ENCODE measurements at places on chromosomes 11 and 22.
A peak's percentile ranks its signal among the peaks of the same experiment; 100 is the strongest.

DNA sequence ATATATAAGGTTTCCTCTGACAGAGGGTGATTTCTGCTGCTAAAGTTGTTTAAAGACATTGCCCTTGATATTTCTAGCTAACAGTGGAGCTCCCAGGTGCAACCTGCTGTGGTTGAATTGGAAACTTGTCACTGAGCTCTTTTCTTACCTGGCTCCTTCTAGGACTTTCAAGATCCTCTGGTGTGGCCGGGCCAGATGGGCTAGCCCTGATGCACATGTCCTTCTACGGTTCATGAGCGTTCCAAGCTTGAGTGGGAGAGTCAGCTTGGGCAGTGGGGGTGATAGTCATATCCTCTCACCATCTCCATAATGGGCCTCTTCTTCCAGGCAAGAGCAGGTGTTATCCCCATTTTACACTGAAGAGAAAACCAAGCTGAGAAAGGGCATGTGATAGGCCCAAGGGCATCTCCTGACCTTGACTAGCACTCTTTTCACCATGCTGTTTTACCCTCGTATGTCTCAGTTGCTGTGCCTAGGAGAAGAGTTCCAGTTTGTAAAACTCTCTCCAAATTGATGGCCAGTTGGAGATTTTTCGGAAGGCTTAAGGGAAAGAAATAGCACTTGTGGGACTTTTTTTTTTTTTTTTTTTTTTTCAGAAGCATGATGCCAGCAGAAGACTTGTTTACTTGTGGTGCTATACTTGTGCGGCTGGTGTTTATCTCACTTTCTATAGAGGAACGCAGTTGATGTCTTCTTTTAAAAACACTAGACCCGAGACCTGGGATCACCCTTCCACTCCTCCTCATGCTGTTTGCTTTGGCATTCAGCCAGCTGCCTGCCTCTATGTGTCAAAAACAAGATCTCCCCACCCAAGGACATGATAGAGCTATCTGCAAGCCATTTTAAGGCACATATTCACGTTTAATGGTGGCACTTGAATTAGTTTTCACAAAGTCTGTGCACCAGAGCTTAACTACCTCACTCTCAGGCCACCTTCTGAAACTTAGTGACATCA, 32.6 kb downstream of the TEAD1 start:
- DNase-seq = no peak

- DNase-seq = no peak
Measured at GRCh38 chr22:36687516-36687915, 16.0 kb downstream of the CACNG2 start.

DNA sequence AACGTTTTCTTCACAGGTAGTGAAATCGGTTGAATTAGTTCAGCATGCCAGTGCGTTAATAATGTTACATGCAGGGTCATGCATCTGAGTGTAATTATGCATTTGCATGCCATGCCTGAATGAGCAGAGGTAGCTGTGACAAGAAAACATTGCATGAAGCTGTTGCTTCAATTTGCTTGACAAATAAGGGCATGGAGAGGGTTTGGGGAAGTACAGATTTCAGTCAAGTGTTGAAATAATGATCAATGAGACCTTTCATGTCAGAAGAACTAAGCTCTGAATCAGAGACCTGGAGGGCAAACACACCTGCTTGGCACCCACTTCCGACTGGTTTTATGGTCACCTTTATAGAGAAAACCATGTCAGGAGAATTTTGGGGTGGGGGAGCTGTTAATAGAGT, 221.4 kb downstream of the DBX1 start:
- no peak for DNase-seq

GRCh38 chr22:27483095-27483785, 318.3 kb downstream of the MN1 start:
- no peak for DNase-seq

- peak; percentile 42 for DNase-seq
Measured at GRCh38 chr11:125569915-125570621, 791 bp downstream of the EI24 start.

GRCh38 chr11:67026941-67027340, 4.0 kb downstream of the SYT12 start:
- DNase-seq = no peak

DNA sequence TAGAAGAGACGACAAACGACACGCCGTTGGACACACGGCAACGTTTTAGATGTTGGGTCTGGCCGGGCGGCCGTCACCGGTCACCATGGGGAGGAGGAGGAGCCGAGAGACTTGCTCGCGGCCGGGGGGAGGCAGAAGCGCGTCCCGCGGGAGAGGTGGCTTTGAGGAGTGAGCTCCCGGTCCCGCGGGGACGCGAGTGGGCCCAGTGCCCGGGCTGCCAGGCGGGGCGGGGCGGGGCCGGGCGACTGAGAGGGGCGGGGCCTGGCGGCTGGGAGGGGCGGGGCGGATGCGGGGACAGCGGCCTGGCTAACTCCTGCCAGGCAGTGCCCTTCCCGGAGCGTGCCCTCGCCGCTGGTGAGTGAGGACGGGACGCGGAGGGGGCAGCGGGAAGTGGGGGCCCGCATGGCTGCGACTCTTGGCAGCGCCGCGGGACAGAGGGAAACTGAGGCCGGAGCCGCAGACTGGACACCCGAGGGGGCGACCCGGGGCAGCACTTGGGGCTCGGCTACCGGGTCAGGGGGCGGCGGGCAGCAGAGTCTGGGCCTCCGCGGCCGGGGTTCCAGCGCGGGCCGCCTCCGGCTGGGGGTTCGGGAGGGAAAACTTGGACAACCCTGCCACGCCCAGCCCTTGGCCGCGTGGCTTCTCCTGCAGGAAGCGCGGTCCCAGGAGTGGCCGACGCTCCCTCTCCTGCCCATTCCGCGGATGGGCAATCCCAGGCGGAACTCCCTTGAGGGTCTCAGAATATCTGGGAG, at the start of gene TSPO:
Gene TSPO (plus strand): TSS at position 309 of the 752 bp plus-strand sequence. CDS start 7,680 bp downstream, outside the sequence.
- DNase-seq = peak; percentile 37

- no peak for DNase-seq
Measured at GRCh38 chr22:36465232-36466021, 16.0 kb downstream of the TXN2 start.

DNA sequence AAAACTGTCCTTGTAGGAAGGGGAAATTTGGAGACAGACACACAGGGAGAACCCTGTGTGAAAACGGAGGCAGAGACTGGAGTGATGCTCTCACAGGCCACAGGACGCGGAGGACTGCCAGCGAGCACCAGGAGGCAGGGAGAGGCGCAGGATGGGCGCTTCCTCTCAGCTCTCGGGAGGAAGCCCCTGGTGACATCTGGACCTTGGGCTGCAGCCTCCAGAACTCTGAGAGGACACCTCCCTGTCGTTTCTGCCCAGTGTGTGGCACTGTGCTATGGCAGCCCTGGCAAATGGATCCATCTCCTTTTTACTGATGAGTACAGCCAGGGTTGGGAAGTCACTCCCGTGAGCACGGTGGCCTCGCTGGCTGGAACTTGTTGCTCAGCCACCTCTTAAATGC, 73.9 kb downstream of the LRRC32 start:
- DNase-seq = no peak

DNA sequence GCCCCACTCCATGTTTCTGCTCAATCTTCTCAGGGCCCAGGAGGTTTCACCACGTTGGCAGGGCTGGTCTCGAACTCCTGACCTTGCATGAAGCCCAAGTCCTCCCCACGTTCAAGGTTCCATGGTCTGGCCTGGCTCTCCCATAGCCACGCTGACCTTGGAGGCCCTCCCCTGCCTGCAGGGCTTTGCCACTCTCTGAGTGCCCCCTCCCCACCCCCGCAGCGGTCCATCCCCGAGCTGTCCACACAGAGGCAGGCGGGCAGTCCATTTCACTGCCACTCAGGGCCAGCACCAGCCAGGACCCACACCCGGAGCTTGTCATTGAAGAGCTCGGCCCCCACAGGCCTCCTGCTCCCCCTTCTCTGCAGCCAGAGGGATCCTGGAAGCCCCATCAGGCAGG, 30.7 kb downstream of the ARHGAP8 start:
- no peak for DNase-seq

DNA sequence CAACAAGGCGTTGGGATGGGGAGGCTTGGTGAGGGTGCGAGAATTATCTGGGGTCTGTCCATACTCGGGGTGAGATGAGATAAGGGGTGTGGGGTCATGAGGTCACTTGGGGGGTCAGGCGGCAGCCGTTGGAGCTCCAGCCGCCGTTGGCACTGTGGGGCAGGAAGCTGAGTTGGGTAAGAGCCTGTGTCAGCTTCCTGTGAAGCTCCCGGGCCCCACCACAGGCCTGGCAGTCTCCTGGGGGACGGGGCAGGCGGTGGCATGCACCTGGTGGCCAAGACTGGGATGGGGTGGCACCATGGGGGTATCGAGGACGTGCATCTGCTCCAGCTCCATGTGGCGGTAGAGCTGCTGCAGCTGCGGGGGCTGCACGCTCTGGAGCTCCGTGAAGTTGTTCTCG, 7.1 kb upstream of the MYBPC3 start:
- peak; percentile 44 for DNase-seq

DNA sequence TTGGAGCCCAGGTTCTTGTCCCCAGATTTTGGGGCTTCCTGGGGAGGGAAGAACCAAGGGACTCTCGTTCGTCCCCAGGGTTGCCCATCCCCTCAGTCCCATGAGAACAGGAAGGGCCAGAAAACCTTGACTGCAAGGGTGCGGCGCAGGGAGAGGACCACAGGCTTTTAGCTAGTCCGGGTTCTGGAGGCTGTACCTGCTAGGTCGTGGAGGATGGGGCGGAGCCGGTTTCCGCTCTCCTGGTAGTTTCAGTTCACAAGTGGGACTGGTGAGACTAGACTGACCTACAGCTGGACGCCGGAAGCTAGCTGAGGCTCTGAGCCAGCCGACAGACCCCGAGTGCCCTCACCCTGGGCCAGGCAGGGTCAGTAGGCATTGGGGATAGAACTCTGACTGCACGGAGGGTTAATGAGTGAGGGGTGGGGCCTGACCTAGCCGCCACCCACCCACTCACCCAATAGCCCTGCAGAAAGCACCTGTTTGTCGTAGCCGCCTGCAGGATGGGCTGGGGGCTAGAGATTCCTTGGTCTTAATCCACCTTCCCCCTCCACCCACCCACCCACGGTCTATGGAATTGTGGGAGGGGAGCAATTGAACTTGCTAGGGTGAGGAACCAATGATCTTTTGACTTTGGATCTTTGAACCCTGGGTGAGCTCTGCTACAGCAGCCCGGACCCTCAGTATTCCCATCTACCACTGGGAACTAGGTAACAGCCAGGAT, 1.5 kb downstream of the MAFF start:
- peak; percentile 27 for DNase-seq

GRCh38 chr11:17807034-17807433, 72.5 kb downstream of the KCNC1 start:
- no peak for DNase-seq

- DNase-seq = no peak
Measured at GRCh38 chr11:74776546-74776945, 27.9 kb downstream of the RNF169 start.

- no peak for DNase-seq
Measured at GRCh38 chr22:47275605-47276449, 513.4 kb downstream of the TBC1D22A start.

GRCh38 chr11:91156041-91156440, 933.2 kb upstream of the CHORDC1 start:
- no peak for DNase-seq

DNA sequence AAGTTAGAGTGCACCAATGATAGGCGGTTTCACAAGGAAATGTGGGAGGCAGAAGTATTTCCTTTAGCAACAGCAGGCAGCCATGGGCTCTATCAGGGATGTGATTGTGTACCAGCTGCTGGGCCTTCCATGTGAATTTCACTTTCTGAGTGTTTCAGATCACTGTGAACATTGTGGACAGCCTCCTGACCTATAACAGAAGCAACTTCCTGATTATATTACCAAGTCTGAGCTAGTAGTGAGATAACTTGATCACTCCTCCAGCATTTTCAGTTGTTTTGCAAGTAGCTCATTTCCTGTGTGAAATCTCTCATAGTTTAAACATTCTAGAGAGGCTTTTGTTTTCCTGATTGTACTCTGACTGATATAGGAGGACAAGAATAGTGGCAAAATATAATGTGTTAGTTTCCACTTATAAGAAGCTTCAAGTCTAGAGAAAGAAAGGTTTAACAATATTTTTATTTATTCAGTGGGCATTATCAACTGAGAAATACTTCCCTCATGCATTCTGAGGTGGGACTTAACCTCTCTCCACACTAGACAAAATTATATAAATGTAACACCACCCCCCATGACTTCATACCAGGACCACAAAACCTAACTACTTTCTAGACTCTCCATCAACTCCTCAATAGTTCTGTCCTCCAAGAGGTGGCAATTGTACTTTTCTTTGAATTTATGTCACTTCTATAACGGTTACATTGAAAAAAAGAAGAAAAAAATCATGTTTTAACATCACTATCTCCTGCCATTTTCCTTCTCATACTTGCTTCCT, 184.2 kb upstream of the LUZP2 start:
- DNase-seq = no peak

DNA sequence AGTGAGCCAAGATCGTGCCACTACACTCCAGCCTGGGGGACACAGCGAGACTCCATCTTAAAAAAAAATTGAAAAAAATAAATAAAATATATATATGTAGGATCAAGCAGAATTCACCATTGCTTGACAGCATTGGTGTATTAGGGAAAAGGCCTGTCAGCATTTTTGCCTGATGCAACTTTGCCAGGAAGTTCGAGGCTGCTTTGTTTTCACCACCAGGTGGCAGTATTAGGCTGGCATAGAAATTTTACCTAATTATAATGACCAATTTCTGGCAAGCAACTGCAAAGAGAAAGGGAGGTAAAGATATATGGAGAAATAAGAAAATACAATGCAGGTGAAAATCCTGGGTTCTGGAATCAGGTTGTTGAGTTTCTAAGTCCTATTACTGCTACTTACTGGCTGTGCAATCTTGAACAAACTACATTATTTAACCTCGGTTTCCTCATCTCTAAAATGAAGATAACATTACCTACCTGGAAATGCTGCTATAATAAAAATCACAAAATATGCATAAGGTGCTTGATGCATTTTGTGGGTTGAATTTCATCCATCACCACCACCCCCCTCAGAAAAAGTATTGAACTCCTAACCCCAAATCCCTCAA, 24.7 kb downstream of the LAYN start:
- peak; percentile 78 for DNase-seq

DNA sequence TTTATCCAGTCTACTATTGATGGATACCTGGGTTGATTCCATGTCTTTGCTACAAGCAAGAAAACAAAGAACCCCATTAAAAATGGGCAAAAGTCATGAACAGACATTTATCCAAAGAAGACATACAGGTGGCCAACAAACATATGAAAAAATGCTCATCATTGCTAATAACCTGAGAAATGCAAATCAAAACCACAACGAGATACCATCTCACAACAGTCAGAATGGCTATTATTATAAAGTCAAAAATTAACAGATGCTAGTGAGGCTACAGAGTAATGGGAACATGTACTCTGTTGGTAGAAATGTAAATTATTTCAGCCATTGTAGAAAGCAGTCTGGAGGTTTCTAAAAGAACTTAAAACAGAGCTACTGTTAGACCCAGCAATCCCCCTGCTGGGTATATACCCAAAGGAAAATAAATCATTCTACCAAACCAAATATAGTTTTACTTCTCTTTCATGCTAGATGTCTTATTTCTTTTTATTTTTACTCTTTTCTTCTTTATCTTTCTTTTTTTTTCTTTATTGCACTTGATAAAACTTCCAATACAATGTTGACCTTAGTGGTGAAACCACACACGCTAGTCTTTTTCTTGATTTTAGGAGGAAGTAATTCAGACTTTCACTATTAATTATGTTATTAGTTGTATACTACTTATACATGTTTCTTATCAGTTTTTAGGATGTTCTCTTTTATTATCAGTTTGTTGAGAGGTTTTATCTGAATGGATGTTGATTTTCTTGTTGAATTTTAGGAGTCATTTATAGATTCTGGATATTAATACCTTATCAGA, 14.3 kb downstream of the TRIM22 start:
- no peak for DNase-seq
